ENCODE measurements at places on chromosomes 5 and 9.

DNA sequence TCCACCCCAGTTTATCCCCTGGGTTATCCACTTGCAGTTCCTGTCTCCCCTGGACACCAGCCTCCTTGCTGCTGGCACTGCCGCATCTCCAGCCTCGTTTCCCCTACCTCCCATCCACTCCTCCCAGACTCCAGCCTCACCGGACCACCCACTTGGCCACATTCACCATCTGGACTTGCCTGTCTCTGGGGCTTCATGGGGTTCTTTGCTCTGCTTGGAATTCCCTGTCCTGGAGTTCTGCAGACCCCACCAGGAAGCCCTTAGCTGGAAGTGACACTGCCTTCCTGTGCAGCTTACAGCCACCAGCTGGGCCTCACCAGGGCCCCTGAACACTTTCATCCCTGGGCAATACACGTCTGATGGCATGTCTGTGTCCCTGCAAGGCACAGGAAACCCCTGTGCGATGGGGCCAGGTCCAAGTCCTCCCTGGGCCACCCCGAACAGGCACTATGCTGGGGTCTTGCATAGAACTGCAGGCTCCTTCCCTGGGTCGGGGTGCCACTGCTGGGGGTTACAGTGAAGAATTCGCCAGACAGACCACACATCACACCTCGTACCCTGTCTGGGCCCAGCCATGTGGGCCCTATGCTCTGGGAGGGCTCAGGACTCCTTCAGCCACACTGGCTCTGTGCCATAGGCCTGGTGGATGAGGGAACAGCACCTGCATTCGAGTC lies 3.0 kb downstream of the FLT4 start:
- no peak for DNase-seq

DNA sequence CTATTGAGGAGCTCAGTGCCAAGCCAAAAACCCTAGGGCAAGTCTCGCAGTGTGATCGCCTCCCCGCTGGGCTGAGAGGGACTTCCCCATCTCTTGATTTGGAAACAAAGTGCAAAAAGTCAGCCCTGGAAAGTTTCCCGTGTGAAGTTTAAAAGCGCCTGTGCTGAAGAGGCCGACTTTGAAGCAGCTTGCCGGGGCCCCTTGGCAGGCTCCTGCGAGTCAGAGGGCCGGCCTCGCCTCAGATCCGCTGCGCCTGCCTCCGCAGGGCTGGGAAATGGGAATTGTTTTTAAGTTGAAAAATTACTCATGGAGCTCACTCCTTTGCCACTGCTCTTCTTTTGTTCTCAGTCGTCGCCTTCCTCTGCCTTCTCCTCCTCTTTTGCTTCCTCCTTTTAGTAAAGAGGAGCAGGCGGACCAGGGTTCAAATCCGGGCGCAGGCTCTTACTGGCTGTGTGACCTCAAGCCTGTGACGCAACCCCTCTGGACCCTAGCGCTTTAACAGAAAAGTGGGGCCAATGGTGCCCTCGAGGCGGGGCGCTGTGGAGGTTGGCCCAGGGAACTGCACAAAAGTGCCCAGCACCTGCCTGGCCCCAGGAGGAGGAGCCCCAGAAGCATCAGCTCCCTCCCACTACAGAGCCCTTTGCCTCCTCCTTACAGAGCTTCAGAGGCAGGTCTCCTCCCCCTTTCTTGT lies 14.7 kb upstream of the LHX2 start:
- DNase-seq, result peak; percentile 52

DNA sequence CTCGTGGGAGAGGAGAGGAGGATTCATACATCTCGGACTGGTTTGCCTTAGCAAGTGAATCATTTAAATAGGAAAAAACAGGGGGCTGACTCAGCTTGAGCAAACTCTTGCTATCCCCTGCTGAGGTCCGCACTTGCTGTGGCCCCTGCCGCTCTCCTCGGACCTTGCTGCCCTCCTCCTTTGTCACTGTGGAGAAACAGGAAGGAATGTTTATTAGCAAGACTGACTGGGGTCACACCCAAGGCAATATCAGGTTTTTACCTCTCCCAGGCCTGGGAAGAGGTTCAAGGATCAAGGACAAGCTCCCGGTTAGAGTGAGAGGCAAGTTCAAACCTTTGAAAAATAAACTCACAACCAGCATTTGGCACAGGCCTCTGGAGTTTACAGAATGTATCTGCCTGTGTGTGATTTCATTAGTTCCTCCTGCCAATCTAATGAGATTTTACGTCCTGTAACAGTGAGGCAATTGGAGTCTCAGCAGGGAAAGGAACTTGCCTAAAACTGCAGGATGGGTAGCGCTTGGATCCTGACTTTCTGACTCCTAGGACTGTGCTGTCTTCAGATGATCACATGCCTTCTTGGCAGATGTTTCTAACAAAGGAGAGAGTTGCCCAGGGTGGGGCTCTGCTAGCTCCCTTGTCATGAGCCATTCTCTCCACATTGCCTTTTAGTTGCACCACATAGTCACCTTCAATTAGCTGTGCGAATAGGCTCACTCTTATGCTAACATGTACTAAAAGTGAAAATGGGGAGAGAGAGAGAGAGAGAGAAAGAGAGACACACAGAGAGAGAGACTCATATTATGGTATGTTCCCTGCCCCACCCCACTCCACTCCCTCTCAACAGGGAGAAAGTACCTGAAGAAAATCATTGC lies 108.6 kb upstream of the CDKN2B start:
- no peak for DNase-seq

DNA sequence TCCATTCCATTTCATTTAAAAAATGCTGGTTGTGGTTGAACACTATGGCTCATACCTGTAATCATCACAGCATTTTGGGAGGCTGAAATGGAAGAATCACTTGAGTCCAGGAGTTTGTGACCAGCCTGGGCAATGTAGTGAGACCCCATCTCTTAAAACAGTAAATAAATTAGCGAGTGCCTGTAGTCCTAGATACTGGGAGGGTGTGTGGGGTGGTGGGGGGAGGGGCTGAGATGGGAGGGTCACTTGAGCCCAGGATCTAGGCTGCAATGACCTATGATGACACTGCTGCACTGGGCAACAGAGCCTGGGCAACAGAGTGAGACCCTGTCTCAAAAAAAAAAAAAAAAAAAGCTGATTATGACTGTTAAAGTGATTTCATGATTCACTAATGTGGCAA lies 29.1 kb downstream of the DDX46 start:
- DNase-seq, result no peak

- no peak for DNase-seq
Observed at GRCh38 chr5:36982146-36982545, 105.6 kb downstream of the NIPBL start.

- no peak for DNase-seq
Observed at GRCh38 chr5:157339409-157339808, 73.5 kb downstream of the CYFIP2 start.

DNA sequence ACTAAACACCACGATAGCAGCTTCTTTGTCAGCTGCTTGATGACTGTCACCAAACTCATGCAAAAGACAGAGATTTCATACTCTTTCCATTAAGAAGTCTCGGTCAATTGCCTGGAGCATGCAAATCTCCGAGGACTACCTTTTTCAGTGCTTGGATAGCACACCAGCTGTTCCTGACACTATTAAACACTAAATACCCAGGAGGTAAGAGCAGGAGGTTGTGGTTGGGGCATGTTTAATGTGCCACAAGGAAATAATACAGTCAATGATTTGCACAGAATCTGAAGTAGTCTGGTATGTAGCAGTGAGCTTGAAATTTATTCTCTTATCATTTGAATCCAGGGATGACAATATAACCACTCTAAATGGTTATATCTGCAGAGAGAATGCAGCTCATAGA lies 996.2 kb downstream of the CDH12 start:
- no peak for DNase-seq

DNA sequence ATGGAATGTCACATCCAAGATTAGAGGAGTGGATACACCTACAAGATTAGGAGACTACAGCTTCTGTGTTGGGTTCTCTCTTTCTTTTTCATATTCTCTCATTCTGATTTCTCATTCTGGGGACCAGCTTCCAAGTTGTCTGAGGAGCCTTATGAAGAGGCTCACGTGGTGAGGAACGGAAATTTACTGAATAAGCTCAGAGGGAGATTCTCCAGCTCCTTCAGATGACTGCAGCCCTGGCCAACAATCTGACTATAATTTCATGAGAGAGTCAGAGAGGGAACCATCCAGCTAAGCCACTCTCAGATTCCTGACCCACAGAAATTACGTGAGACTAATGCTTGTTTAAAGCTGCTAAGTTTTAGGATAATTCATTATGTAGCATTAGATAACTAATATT lies 27.1 kb upstream of the TENT2 start:
- no peak for DNase-seq

- DNase-seq, result no peak
Observed at GRCh38 chr9:2461892-2462291, 159.7 kb upstream of the VLDLR start.

GRCh38 chr9:107707428-107707837 lies 217.9 kb upstream of the KLF4 start:
- DNase-seq, result no peak

DNA sequence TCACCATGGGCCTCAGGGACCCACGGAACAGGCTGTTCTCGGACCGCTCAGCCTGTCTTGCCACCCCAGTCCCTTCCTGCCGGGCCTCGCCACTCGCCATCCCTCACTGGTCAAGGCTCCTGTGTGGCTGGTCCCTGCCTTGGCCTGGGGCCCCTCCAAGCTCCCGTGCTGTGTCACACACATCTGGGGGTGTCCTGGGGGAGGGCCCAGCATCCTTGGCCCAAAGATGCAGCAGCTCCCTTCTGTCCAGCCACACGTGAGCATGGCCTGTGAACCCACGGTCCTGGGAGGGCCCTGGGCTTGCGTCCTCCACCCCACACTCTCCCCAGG lies 425 bp upstream of the EGFL7 start:
- DNase-seq, result no peak

DNA sequence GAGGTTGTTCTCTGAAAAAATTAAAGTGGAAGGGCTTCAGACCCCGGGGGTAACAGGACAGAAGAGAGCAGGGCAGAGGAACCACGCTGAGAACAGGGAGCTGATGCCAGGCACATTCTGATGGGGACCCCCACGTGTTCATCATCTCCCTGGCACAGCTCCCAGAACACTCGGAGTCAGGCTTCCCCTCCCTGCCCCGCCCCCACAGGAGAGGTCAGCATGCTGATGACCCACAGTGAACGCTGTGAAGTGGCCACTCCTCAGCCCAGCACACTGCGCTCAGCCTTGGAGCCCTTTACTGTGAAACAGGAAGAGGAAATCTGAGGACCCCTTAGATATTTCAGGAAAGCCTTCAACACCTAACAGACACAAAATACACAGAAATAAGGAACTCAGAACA lies 16.4 kb downstream of the RETREG1 start:
- DNase-seq, result no peak

DNA sequence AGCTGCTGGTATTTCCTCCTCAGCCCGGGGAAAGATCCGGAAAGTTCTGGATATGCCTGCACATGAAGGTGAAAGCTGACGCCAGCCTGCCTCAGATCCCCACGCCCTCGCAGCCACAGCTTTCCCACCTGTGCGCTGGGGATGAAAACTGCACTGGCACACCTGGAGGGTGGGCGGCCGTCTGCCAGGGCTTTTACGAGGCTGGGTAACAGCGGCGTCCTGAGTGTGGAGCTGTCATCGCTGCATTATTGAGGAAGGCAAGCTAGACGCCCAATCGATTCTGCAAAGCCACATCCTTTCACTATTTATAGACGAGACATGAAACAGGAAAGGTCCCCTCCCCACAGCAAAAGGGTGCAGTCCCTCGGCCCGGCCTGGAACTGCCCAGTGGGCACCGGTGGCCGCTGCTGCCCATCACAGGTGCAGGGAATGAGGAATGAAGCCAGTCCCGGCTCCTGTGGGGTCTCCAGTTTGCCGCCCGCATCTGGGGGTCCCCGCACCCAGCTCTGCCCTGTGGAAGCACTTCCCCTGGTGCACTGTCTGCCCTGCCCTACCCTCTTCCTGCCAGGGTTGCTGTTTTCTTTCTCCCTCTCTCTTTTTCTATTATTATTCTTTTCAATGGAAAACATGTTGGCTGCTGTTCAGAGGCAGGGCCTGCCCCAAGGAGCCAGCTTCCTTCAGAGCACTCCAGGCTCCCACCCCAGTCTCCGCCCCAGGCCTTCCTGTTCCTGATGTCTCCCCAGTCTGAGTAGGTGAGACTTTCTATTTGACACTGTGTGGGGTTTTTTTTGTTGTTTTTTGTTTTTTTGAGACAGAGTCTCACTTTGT lies 7.0 kb downstream of the NOTCH1 start:
- peak; percentile 59 for DNase-seq

GRCh38 chr9:107712390-107712789 lies 222.8 kb upstream of the KLF4 start:
- DNase-seq, result no peak

DNA sequence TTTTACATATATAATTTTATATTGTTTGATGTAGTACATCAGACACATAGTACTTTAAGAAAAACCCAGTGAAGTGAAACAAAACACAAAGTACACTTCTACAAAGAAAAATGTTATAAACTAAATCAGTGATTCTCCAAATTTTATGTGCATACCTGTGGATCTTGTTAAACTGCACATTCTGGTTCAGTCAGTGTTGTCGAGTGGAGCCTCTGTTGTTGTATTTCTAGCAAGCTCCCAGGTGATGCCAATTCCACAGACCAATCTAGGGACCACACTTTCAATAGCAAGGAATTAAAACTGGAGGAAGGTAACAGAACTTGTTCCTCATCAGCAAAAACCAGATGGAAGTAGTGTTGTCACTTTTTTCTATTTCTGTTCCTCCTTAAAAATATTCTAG lies 183.8 kb upstream of the CD180 start:
- DNase-seq, result no peak

- no peak for DNase-seq
Observed at GRCh38 chr5:37771731-37772130, 68.1 kb downstream of the GDNF start.

- DNase-seq, result no peak
Observed at GRCh38 chr9:134307674-134308638, 18.3 kb upstream of the RXRA start.

GRCh38 chr5:36041537-36041845 lies 25.2 kb downstream of the UGT3A2 start:
- no peak for DNase-seq

GRCh38 chr5:150159741-150160179 lies 4.1 kb upstream of the PDGFRB start:
- DNase-seq, result no peak
